ENCODE measurements at places on chromosomes 5 and 9.
A peak's percentile ranks its signal among the peaks of the same experiment; 100 is the strongest.

DNA sequence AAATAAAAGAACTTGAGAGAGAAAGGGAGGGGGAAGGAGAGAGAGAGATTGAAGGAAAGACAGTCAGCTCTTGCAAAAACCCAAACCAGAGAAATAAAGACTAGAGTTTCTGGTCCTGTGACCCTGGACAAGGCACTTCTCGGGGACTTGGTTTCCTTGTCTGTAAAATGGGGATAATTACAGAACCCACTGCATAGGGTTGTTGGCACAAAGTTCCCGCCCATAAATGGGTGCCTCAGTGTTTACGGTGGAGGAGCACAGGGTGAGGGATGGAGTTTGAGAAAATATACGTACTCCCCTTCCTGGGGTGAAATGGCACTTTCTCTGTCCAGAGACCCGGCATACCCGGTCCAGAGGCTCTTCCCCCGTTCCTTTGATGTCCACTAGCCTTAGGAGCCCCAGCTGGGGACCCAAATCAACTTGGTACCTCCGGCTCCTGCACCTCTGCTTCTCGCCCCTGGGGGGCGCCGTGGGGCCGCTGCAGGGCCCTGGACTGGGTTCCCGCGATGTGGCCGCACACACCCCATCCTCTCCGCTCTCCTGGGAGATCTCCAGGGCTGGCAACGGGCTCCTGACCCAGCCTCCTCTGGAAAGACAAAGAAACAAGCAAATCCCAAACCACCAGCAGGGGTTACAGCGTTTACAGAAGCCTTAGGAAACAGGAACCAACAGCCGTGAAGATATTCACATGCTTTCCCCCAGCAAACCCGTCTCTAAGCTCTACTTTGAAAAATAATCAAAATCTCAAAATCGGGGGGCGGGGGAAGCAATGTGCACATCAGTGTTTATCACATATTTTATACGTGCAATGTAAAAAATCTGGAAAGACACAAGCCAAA lies 26.3 kb downstream of the PTGES start:
- peak; percentile 85 for DNase-seq

GRCh38 chr5:132055808-132056609 lies 4.4 kb upstream of the IL3 start:
- no peak for DNase-seq

- no peak for DNase-seq
These were observed 96.2 kb downstream of the DROSHA start for GRCh38 chr5:31435730-31436129.

DNA sequence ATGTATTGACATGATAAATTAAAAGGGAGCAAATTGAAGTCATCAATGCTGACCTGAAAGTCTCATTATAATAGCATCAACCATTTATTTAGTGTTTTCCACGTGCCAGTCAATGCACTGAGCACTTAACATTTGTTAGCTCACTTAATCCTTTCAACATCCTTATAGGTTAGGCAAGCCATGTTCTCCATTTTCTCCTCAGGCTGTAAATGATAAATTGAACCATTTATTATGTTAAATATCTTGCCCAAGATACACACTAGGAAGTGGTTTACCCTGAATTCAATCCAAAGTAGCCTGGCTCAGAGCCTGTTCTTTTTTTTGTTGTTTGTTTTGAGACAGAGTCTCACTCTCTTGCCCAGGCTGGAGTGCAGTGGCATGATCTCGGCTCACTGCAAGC lies 25.0 kb upstream of the SNX2 start:
- no peak for DNase-seq

DNA sequence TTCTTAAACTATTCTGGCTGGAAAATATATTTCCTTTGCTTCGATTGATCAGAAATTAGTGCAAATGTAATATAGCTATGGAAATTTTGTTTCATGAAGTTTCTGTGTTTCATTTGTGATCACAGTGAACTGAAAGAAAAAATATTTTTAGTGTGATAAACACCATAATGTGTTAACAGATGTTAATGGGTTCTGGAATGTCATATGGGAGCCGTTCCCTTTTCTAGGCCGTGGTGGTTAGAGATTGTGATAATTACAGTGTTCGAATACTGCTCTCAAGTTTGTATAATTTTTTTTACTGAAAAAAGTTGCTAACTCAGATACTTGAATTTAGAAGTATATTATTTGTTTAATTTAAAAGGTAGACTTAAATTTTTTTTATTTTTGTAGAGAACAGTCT lies 19.3 kb downstream of the GAPVD1 start:
- DNase-seq: no peak

DNA sequence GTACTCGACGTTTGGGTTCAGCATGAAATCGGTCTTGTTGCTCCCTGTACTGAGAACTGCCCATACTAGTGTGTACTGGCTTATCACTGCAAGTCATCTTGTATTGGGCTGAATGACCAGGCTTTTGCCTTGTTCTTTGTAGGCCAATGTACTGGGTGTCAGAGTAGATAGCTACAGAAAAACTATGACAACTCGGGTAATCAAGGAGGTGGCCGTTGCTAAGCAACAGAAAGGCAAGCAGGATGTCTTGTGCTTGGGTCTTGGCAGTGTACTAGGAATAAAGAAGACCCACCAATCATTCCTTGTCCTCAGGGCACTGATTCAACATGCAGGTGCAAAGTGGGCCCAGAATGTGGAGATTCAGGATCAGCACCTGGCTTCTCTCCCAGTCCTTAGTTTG lies 11.9 kb upstream of the SHISAL2B start:
- DNase-seq: peak; percentile 50

DNA sequence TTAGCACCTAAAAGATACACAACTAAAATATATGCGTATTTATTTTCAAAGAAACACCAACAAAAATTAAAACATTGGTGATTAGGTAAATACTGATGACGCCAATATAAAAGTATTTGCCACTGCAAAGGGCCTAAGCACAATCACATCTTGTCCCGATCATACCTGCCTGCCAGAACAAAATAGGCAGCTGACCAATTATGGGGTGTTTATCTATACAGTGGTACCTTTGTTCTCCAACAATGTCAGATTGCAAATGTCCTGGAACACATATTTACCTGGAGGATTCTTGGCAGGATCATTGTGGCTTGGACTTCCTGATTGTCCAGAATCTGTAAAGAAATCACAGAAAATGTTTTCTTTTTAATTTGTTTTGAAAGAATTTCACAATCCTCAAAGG lies 134.5 kb downstream of the NFIB start:
- no peak for DNase-seq

- no peak for DNase-seq
These were observed 115.8 kb upstream of the SLC25A48 start for GRCh38 chr5:135718651-135719050.

DNA sequence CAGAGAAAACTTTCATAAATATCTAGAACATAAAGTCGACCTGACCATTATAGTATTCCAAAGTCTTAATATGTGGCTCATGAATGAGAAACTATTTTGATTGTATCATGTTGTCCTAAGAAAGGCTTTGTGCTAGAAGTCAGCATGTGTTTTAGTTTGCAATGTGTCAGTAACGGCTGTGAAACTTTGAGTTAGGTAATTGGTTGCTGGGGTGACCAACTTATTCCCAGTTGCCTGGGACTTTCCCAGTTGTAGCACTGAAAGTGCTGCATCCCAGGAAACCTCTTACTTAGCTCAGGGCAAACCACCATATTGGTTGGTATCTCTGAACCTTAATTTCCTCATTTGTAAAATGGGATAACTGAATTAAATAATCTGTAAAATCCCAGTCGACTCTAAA lies 114.6 kb upstream of the SLC12A2 start:
- no peak for DNase-seq

DNA sequence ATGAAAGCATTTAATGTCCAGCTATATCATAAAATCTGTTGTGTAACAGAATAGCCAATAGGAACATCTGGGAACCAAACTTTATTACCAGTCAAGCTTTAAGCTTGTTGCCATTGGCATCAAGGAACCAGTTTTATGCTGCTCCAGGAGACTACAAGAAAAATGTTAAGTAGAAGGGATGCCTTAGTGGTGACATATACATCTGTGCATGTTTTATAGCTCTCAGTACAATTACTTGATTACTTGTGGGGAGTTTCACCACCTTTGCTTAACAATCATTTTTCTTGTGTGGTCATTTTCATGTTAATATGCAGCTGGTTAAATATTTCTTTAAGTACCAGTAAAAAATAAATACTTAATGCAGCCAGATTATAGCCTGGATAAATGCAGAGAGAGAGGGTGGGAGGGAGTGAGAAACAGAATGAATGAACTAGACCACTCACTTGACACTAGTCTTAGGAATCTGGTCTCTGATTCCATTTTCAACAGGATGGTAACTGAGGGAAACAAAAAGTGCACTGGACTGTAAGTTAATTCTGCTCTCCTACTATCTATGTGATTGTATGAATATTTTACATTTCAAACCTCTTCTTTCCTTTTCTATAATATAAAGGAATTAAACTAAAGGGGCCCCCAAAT lies 35.7 kb upstream of the LURAP1L start:
- DNase-seq: no peak

- DNase-seq: no peak
These were observed 198.3 kb downstream of the KCTD16 start for GRCh38 chr5:144369006-144369405.

- no peak for DNase-seq
These were observed 209.7 kb upstream of the PRR16 start for GRCh38 chr5:120254385-120254784.

- no peak for DNase-seq
These were observed 5.2 kb upstream of the SLC22A5 start for GRCh38 chr5:132364319-132364718.

Data from head of caudate nucleus (tissue), 42 donors.